ENCODE measurements at places on chromosomes 2 and 18.

- no peak for DNase-seq
Measured at GRCh38 chr18:24465486-24465885, 5.0 kb downstream of the HRH4 start.

- no peak for DNase-seq
Measured at GRCh38 chr2:180905461-180905860, 74.9 kb upstream of the UBE2E3 start.

DNA sequence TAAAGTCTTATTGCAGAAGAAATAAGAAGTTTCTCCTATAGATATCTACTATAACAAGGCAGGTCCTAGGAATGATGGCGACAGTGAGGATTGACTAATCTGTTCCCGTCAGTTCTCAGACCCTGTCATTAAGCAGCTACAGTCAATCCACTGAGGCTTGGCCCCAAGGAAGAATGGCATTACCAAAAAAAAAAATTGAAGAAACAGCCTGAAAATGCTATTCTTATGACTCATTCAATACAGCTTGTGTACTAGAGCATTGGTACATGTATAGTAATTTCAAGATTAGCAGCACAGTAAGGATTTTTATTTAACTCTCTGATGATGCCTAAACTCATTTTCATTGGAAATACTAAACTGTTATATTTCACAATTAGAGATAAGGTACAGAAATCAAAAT, 1096.1 kb upstream of the NXPH2 start:
- DNase-seq: no peak

DNA sequence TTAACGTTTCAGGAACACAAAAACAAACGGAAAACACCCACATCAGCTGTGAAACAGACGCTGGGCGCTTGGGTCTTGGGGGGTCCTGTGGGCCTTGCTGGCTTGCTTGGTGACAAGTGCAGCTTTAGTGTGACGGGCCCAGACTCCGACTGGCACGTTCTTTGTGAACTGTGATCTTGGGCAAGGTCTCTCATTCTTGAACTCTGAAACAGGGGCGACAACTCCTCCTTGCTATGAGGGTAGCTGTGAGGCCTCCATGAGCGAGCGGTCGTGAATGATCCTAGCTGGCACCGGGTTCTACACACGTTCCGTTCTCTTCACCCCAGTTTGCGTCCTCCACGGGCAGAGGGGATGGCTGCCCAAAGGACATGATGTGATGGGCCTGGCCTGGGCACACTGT, 8.7 kb upstream of the COLEC11 start:
- DNase-seq: no peak

DNA sequence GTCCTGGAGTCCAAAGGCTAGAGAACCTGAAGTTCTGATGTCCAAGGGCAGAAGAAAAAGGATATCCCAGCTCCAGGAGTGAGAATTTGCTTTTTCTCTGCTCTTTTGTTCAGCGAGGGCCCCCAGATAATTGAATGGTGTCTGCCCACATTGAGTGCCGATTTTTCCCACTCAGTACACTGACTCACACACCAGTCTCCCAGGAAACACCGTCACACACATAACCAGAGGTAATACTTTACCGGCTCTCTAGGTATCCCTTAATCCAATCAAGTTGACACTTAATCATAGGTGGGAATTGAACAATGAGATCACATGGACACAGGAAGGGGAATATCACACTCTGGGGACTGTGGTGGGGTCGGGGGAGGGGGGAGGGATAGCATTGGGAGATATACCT, 161.5 kb downstream of the WDR7 start:
- DNase-seq: no peak

Data from stromal cell of bone marrow (primary cell).